ENCODE measurements at places on chromosomes 2 and 18.

GRCh38 chr2:70083344-70084156, 3.7 kb upstream of the PCBP1 start:
- peak; percentile 47 for DNase-seq

- DNase-seq: no peak
Observed at GRCh38 chr2:161172901-161173540, 12.8 kb downstream of the TANK start.

DNA sequence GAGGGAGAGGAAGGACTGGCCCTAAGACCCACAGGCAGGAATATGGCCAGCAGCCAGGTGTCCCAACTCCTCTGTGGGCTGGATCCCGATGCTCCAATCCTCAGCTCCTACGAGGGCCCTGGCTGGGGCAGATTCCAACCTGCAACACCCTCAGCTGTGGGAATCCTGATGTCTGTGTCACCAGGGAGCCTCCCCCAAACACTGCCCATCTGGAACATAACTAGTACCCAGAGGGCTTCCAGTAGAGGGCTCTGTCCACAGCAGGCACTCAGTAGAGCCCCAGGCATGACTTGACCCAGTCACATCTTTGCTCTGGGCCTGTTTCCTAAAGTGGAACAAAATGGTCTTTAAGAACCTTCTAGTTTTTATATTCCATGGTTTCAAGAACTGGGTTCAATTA, 20.6 kb upstream of the LOXHD1 start:
- DNase-seq: no peak

- peak; percentile 35 for DNase-seq
Observed at GRCh38 chr2:105926960-105927678, 182.4 kb downstream of the NCK2 start.

DNA sequence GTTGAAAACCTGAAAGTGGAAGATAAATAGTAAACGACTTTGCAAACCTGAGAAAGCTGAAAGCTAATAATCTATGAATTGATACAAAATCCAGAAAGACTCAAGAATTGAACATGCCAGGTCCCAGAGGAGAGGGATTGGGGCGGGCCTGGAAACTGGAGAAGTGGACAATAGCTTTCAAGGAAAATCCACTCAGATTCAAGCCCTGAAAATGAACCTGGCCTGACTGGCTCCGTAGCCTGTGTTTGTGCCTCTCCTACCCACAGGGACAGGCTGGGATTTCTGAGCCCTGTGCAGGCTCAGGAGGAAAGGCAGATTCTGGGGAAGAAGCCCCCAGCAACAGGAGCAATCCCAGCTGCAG, 274.8 kb upstream of the HS6ST1 start:
- DNase-seq: no peak

GRCh38 chr2:70999362-70999761, 4.7 kb upstream of the TEX261 start:
- no peak for DNase-seq

DNA sequence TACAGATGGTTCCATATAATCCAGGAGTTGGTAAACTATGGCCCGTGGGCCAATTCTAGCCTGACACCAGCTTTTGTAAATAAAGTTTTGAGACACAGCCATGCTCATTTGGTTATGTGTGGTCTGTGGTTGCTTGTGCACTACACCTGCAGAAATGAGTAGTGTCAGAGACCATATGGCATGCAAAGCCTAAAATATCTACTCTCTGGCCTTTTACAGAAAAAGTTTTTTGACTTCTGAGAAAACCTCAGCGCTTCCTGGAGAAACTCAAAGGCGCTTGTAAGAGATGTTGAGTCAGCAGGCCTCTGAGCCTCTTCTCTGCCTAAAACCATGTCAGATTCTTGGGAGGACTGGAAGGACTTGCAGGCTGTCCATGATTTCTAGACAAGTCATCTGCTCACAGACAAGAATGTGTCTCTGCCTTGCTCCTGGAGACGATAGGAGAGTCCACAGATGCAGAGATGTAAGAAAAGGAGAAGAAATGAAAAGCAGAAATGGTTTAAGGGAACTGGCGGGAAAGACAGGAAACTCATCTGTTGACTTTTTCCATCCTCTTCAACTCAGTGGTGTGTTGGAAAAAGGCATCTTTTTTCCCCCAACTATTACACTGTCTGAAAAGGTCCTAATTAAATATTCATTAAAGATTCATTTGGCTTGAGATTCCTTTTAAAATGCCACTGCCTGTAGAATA, 5.2 kb downstream of the TTC39C start:
- peak; percentile 39 for DNase-seq

DNA sequence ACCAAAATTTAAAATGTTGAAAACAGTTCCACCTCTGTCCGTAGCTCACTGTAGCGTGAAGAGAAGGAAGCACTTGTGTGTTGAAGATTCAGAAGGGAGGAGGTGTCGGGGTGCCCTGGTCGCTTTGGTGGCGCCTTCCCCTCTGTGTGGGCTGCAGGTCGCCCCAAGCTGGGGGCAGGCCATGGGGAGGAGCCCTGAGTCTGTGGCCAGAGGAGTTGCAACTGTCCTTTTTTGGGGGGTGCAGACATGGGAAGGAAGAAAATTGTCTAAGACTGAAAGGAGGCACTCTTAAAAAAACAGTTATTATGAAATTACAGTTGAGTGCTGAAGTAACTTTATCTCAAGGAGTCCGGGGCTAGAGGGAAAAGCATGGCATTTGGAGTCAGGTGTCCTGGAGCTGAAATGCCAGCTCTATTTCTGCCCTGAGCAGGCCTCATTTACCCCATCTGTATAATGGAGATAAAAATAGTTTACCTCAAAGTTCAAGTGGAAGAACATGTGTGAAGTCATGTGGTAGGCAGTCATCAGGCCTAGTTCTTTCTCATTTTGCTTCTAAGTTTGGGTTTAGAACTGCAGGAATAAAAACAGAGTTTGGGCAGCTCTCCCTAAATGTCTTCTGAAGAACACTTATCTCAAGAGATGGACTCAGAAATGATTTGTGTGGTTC, 82.1 kb downstream of the RNF144A start:
- no peak for DNase-seq

GRCh38 chr2:7356909-7357584, 439.8 kb downstream of the RNF144A start:
- DNase-seq: no peak

DNA sequence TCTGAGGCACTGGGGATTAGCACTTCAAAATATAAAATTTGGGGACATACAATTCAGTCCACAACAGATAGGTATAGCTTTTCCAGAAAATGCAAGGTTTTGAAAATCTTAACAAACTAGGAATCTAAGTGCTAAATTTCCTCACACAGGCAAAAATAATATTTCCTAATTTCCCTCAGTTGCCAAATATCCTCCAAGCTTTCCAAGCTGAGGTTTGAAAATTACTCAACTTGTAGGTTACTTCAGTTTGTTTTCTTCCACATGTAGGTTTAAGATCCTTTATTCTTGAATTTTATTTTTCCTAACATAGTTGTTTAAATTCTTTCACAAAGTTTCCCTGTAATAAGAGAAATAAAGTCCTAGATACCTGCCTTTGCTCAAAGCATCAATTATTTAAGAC, 192.9 kb upstream of the NRXN1 start:
- no peak for DNase-seq

- DNase-seq: no peak
Observed at GRCh38 chr18:54948350-54948837, 10.9 kb downstream of the CCDC68 start.

DNA sequence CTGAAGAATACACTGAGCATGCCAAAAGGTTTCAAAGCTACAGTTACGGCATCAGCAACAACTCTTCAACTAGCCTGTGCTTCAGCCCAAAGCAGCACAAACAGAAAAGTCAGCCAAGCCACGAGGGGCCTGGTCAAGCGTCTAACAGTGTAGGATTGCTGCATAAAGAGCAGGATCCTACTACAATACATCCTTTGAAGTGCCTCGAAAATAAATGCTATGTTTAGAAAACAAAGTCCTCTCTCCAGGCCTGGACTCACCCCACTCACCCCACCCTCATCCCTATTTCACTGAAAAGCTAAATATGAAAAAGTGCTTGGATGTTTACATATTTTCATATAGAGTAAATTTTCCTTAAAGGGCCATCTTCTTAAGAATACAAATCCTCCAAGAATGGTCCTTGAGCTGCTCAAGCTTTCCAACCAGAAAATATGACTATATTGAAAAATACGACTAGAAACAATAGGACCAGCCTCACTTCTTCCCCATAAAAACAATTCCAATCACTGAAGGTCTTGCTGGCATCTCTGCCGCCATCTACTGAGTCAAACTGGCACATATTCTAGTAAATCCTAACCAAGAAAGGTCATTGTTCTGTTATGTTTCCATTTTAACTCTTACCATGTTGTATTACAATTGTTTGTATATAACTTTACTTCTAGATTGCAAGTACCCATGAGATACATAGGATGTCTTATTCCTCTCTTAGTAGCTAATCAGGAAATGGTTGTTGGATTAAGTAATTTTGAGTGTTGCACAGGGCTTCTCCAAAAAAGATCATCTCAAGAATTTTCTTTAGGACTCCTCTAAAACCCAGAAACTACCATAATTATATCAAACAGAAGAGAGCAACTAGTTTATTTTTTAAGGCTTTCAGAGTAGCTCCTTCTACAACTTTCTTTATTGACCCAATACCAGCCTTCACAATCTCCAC, 63.6 kb downstream of the CLHC1 start:
- DNase-seq: peak; percentile 28

DNA sequence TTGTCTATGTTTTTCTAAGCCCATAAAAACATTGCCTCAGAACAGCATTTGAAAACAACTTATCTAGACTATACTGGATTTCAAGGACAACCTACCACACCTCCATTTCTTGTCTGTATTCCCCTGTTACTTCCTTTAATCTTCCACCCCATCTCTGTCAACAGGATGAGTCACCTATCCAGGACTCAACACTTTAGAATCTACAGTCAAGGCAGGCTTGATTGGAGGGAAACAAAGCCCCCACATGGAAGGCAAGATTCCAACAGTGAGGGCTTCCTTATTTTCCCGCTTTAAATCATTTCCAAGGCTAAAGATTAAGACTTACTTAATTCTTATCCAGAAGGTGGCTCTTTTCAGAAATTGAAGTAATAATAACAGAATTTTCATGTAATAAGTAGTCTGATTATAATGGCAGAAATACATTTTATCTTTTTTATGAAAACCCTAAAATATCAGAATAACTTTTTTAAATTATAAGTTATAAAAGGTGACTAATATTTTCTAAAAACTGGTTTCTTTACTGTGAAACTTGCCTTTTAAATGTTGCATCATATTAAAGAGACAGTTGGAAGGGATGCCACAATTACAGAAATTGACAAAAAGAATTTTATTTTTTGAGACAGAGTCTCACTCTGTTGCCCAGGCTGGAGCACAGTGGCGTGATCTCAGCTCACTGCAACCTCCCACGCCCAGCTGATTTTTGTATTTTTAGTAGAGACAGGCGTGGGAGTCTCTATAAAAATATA, 138.7 kb upstream of the CCDC150 start:
- DNase-seq: no peak

DNA sequence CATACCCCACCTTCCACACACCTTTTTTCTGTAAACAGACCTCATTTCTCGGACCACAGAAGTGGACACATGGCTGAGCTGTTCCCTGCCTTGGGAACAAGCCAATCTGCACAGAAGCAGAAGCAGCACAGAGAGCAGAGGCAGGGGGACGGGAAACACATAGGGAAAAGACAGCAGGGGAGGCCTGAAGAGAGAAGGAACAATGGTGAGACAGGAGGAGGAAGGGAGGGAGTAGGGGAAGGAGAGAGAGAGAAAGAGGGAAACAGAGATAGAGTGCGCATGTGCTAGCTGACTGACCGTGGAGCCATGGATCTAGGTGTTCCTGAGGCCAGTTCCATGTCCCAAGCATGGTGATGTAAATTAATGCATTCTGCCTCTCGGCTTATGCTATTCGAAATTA, 119.7 kb downstream of the NOL10 start:
- no peak for DNase-seq

DNA sequence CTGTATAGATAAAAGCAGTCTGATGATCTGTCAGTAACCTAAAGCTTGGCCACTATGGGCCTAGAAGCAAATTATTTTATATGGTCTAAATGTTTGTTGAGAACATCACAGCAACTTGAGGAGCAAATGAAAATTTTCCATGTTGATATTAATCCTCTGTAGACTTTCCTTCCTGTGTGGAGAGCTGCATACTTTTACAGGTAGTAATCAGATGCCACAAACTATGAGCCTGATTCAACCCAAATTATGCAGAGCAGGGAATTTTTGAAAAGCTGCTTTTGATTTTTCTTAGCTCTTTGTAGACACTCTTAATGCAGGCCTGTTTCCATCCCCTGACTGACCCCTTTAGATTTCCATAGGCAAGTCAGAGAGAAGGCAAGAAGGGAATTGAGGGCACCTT, 17.3 kb downstream of the PAX3 start:
- no peak for DNase-seq

- DNase-seq: no peak
Observed at GRCh38 chr2:230412371-230412711, 3.7 kb upstream of the SP100 start.

- DNase-seq: no peak
Observed at GRCh38 chr2:29061176-29061575, 13.1 kb downstream of the PCARE start.
